Activated CD4-positive, alpha-beta T cell treated with anti-CD3 and anti-CD28 coated beads for 4 hours (primary cell): ENCODE measurements at places on chromosomes 6 and 20.

GRCh38 chr6:26295691-26296555, 69.1 kb upstream of the BTN3A2 start:
- no peak for DNase-seq

DNA sequence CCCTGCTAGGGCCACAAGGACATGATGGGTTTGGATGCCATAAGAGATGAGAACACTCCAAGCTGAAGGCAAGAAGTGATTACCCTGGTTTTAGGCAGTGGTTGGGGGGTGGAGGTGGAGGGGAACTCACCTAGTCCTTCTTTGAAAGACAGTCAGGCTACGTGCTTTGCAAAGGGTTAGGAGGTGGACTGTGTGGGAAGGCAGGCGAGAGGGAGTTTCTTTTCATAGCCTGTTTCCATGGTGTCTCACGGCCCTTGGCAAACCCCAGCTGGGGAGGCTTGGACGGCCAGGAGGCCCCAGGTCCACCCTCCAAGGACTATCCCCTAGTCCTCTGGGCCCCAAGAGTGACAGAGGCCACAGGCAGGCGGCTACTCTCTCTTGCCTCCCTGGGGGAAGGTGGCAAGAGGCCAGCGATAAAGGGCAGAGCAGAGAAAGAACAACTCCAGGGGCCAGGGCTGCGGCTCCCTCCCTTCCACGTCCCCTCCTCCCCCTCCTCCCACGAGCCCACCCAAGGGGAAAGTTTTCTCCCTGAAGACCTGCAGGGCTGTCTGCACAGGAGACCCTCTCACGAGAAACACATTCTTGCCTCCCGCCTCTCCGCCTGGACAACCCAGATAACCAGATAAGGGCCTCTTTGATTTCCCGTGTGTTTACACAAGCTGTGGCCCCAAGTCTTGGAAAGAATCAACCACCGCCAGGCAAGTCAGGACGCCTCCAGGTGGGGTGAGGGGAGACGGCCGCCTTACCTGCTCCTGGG, 74.4 kb downstream of the NOL4L start:
- DNase-seq: no peak

GRCh38 chr6:160427312-160428068, 79.3 kb downstream of the SLC22A3 start:
- no peak for DNase-seq

DNA sequence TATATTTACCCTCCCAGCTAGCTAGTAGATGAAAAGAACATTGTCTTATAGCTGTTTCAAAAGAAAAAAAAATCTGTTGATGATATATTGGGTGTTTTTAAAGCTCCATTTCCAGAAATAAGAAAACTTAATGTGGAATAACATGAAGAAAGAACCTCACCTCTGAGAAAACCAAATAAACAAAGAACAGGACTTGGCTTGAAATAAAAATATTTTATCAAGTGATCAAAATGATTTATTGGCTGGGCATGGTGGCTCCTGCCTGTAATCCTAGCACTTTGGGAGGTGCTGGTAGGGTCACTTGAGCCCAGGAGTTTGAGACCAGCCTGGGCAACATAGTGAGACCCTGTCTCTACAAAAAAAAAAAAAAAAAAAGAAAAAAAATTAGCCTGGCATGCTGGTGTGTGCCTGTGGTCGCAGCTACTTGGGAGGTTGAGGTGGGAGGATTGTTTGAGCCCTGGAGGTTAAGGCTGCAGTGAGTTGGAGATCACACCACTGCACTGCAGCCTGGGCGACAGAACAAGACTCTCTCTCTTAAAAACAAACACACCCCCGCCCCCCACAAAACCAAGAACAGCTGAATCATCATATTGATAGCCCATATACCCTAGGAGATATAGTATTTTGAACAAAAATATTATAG, 7.9 kb downstream of the RNF24 start:
- DNase-seq: no peak

DNA sequence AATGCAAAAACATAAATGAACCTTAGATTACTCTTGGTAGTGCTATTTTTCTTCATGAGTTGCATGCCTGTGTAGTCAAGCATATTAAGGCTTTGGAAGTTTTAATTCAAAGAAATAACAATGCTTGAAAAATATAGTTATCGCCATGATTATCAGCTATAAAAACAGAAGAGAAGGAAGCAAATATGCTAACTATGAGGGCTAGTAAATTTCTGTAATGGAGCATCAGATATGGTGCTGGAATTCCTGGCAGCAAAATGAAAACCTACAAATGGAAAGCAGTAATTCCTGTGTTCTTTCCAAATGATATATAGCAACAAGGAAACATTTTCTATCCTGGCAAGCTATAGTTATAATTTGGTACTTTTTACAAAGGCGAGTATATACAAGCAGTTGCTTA, 29.7 kb downstream of the DOP1A start:
- no peak for DNase-seq

DNA sequence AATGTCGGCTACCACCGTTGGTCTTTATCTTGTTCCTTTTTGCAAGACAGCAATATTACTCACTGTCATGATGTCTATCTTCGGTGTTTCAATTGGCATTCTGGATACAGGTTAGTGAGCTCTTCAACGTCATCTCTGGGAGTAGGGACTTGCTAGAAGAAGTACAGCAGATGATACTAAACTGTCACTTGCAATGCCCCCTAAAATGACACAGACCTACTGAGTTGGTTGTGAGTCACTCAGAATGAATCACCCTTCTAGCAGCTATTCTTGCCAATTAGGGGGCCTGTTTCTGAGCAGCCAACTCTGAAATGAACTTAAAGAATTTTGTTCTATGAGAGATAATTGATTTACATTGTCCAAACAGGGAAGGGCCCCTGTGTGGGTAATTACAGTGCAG, 176.5 kb downstream of the SLC16A10 start:
- DNase-seq: no peak
